ENCODE measurements at places on chromosomes 6 and 20.
A peak's percentile ranks its signal among the peaks of the same experiment; 100 is the strongest.

DNA sequence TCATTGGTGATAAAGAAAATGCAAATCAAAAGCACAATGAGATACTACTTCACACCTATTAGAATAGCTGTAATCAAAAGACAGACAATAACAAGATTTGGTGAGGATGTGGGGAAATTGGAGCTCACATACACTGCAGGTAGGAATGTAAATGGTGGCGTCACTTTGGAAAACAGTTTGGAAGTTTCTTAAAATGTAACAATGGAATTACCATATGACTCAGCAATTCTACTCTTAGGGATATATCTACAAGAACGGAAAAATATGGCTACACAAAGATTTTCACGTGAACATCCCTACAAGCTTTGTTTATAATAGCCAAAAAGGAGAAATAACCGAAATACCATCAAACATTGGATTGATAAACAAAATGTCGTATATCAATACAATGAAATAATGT is 270.4 kb downstream of the DOK5 start:
- no peak for DNase-seq

DNA sequence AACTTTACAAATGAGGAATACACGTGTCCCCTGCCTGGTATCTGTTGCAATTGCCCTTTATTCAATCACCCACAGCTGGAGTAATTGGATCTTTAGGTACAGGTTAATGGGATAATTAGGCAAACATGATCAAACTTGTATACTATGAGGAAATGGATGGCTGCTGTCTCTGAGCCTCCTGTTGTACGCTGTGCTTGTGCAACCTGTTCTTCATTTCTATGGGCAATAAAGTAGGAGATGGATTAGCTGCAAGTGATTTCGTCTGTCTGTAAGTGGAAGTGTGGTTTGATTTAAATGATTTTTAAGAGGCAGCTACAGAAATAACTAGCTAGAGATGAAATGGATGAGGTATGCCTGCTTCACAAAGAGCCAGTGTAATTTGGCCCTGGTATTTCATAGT is 474.1 kb downstream of the RNF144B start:
- no peak for DNase-seq

GRCh38 chr6:72733045-72733444 is 111.2 kb downstream of the KCNQ5 start:
- no peak for DNase-seq

DNA sequence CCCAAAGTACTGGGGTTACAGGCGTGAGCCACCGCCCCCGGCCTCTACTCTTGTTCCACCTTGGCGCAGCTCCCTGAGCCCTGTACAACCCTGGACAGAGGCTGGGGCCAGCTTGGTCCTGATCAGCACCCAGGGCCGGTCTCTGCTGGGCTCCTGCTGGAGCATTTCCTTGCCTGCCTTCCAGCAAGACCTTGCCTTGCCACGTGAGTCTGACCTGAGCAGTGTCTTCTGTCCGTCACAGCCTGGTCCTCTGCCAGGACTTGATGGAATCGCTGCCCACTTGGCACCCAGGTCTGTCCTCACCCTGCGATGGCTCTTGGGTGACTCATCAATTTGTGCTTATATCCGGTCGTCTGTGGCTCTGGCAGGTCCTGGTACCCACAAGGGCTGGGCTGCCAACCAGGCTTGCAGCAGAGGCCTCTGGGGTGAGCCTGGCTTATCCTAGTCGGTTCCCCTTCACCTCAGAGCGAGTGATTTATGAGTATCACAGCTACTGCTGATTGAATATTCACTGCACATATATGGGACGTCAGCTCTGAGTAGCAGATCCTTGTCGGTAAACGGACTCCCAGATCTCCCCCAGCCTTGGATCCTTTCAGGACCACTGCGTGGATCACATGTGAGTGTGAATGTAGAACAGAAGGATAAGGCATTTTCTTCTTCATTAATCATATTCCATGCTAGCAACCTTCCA is 10.1 kb upstream of the SULF2 start:
- no peak for DNase-seq

DNA sequence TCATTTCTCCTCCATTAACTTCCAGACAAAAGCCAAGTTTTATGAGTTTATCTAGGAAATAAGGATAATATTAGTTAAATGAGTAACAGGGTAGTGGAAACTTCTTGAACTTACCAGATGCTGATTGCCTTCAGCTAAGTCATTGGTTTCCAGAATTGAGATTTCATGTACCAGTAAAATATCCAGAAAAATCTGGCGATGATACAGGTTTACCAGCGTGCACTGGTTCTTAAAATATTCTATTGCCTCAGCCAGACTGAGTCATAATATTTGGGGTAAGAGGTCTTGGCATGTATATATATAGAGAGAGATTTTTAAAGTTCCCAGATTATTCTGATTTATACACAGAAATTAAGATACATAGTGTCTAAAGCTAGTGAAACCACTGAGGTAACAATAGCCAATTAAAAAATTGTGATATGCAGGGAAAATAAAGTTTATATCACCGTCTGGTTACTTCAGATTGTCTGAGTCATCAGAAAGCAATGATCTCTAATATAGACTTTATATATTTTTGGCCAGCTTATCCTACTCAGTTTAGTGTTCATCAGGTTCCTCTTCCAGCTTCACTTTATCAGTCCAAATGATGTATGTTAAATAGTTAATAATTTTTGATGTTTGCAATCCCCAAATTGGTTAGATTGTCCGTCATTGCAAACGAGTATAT is 39.5 kb upstream of the SDHAF4 start:
- no peak for DNase-seq

GRCh38 chr20:46057856-46058598 is 29.0 kb downstream of the SLC12A5 start:
- DNase-seq, result peak; percentile 28

DNA sequence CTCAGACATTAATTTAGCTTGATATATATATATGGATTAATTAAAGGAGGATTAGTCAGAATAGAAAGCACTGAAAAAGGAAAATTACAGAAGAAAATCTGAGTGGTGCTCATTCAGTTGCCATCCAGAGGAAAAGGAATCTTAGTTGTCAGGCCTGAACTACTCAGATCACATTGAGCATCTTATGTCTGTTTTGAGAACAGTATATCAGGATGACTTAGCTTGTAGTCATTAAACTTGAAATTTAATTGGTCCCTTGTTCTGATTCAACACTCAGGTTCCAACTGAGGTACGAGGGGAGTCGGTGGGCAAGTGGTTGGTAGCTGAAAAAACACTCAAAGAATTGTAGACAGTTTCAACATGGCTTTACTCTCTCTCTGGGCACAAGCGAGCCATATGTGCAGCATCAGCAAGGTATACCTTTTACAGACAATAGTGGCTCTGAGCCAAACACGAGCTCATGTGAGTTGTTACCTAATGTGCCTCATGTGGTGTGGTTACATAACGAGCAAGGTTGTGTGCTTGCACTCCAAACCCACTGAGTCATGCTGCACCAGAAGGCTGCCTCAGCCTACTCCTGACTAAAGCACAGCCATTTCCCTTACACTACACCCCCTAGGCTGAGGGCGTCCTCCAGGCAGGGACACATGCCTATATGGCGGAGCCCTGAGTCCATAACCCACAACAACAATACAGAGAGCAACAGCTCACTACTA is 73.0 kb upstream of the HMGN3 start:
- DNase-seq, result no peak

DNA sequence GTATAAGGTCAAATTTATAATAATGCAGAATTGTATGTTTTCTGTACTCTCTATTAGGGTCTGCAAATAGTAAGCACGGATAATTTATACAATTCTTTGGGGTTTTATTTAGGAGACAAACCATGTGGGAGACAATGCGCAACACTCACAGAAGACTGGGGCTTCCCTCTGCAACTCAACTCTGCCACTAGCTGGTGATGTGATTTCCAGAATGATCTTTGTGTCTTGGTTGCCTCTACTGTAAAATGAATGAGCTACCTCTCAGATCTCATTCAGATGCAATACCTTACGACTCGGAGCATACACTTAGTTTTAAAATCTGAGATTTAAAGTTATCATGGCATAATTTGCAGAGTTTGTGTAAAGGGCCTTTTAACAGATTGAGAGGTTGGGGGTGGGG is 6.4 kb downstream of the MAN1A1 start:
- DNase-seq, result no peak

DNA sequence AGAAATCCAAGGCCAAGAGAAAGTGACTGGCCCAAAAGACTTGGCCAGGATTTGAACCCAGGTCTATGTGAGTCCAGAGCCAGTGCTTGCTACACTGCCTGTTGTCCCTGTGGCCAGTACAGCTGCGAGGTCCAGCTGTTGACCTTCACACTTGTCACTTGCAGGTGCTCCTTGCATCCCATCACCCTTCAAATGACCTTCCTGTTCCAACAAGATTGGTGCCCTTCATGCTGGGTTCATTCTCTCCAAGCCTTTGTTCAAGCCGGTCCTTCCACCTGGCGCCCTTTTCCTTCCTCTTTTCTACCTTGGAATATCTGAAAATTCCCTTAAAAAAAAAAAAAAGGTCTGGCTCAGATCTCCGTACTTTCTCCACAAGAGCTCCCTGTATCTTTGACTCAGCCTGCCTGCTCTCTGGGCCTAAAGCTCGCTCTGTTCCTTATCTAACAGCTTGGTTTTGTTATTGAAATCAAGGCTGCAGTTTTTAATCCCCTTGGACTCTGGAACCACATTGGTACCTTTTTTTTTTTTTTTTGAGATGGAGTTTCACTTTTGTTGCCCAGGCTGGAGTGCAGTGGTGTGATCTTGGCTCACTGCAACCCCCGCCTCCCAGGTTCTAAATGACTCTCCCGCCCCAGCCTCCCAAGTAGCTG is 22.2 kb upstream of the MRPS18A start:
- DNase-seq, result no peak

- no peak for DNase-seq
Measured at GRCh38 chr6:30707281-30707850, 9.7 kb downstream of the MDC1 start.

DNA sequence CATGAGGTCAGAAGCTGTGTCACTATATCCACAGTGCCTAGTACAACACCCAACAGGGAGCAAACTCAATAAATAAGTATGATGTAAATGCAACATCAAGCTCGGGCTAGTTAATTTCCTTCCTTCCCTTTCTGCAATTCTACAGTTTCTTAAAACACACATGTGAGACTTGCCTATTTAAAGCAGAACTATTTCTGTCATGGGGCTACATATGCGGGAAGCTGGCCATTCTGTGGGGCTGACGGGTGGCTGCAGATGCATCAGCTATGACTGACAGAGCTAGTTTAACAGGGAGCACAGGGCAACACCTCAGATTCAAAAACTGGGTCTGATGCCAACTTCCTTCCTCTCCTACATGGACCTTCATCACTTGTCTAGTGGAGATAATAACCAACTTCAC is 118.1 kb upstream of the ENPP5 start:
- no peak for DNase-seq

DNA sequence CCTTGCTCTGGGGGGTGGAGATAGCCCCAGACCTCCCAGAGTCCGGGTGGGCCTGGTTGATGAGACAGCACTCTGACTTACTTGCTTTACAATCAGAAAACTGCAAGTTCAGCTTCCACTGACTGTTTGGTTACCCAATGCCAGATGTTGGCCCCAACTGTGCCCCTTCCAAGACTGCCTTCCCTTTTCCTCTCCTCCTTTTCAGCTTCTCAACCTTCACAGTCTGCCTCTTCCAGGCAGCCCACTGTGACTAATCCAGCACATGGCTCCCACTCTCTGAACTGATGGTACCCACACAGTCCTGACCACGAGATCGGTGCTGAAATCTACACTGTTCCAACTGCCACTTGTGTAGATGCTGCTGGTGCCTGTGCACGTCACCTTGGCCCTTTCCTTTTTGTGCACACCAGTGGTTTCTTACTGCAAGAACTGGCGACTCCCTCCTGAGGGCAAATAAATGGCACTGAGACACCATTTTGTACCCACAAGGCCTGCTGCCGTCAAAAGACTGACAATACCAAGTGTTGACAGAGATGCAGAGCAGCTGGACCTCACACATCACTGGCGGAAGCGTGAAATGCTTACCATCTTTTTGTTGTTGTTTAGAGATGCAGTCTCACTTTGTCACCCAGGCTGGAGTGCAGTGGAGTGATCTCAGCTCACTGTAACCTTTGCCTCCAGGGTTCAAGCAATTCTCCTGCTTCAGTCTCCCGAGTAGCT is 1.8 kb upstream of the ARFGAP1 start:
- no peak for DNase-seq

GRCh38 chr20:4013041-4013440 is 2.3 kb downstream of the RNF24 start:
- DNase-seq, result no peak

- DNase-seq, result no peak
Measured at GRCh38 chr6:48883116-48883515, 579.9 kb downstream of the MMUT start.

DNA sequence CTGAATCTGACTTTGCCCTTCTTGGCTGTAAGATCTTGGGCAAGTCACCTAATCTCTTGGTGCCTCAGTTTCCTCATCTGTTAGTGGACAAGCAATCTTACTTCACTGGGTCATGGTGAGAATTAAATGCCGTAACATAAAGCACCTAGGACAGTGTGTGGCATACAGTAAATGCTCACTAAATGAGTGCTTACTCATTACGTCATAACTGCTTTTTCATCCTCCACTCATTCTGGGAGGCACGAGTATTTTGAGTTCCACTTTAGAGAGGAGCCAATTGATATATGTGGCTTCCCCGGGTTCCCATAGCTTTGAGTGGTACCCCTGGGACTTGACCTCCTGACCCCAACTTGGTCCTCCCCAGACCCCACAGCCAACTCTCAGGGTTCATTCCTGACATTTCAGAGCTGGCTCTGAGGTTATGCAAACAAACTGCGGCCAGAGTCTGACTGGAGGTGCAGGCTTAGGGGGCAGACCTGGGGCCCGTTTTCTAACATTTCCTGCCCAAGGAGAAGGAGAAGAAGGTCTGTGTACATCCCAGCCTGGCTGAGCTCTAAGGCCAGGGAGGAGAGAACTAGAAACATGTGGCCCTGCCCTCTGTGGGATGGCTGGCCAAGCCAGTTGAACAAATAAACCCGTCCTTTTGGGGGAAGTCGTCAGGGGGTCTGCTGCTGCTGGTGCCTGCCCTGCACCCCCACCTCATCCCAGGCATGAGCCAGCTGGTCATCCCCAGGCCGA is 5.8 kb downstream of the ANGPT4 start:
- DNase-seq, result no peak

- no peak for DNase-seq
Measured at GRCh38 chr6:156508126-156508525, 269.1 kb upstream of the ARID1B start.

- DNase-seq, result no peak
Measured at GRCh38 chr20:10558635-10559187, 115.1 kb downstream of the JAG1 start.

DNA sequence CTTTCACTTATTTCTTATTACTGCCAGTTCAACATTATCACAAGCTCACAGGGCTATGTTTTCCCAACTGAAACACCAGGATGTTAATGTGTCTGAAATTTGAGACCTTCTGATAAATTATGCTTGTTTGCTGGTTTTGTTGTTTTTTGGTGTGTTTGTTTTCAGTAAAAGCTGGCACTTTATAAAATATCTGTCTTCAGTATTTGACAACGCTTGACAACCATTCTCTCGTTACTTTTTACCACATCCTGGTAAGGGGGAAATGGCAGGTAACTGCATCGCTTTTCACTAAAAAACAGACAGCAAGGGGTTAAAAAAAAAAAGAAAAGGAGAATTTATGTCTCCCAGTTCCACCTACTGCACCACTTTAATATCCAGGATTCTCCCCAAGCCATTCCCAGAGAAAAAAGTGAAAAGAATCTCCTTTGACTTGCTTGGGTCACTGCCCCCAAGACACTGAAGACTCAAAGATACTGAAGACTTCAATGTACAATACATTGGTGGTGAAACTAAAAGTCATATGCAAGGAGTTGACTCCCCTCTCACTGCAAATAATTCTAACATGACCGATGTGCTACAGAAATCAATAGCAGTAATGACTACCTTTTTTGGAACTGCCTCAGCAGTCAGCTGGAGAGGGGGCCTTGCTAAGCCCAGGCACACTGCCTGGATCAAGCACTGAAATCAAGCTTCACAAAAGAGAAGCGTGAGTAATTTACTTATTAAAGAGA is 88.9 kb downstream of the HIVEP2 start:
- no peak for DNase-seq
